Activated naive CD4-positive, alpha-beta T cell treated with anti-CD3 and anti-CD28 coated beads for 36 hours (primary cell): ENCODE measurements at places on chromosomes 13 and 19. TPM values are rescaled to one million over a fixed set of nuclear protein-coding genes. Genes with fewer than 3 reads are reported as not detected.
A peak's percentile ranks its signal among the peaks of the same experiment; 100 is the strongest.

DNA sequence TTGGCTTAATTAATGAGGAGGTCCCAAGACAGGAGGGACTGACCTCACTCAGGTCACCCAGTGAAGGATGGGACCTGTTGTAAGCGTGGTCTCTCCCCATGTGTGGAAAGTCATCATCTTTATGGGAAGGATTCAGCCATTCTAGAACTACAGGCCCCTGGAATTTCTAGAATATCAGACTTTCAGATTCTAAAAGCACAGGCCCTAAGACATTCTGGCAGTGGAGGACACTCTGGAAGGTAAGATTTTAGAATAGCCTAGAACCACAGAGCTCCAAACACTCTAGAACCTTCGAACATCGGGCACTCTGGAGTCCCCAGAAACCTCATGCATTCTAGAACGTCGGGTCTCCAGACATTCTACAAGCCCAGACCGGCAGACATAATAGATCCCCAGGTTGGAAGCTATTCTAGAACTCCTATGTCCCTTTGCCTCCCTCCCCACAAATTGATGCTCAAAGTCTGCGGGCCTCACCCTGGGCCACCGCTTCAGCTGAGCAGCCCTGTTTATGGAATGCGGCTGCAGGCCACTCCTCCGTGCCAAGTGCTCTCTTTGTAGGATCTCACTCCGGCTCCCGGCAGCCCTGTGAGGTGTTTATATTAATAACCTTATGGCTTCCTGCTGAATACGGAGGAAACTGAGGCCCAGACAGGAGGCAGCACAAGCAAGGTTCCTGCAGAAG is 1.9 kb upstream of the KLK15 start:
- no peak for DNase-seq
- peak overlapping the region; percentile 73 for H3K4me3 ChIP-seq
- no peak overlapping the region for H3K27ac ChIP-seq
- no peaks in the 10 kb centered on the region for H3K36me3 ChIP-seq
- H3K27me3 ChIP-seq = peaks cover 46% of the 10 kb centered on the region

DNA sequence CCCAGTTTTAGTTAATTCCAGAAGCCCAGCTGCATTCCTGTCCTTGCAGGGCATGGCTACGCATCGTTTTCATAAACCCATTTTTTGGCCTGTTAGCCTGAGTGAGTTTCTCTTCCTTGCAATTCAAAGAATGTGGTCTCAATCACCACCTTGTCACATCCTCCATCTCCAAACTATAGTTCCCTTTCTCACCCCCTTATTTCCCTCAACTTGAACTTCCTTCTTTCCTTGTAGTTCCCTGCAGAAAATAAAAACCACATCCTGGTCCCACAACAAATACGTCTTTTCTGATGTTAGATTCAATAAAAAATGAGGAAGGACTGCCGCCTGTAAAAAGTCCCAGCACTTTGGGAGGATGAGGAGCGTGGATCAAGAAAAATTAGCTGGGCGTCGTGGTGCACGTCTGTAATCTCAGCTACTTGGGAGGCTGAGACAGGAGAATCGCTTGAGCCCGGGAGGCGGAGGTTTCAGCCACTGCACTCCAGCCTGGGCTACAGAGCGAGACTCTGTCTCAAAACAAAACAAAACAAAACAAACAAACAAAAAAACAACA is 13.2 kb downstream of the ADGRE3 start:
- H3K4me3 ChIP-seq = no peak overlapping the region
- H3K36me3 ChIP-seq = no peaks in the 10 kb centered on the region
- H3K27me3 ChIP-seq = peaks cover 3% of the 10 kb centered on the region

- H3K4me1 ChIP-seq = peaks cover 6% of the 10 kb centered on the region
- no peak overlapping the region for H3K27ac ChIP-seq
- no peak for DNase-seq
- no peak overlapping the region for H3K4me3 ChIP-seq
These were observed 704.7 kb downstream of the DIAPH3 start for GRCh38 chr13:59458908-59459579.

GRCh38 chr13:41596190-41596589 is 138.8 kb downstream of the RGCC start:
- no peak overlapping the region for H3K4me3 ChIP-seq
- H3K36me3 ChIP-seq = peaks cover 17% of the 10 kb centered on the region
- H3K4me1 ChIP-seq = peaks cover 7% of the 10 kb centered on the region
- no peak for DNase-seq
- H3K27me3 ChIP-seq = no peaks in the 10 kb centered on the region

DNA sequence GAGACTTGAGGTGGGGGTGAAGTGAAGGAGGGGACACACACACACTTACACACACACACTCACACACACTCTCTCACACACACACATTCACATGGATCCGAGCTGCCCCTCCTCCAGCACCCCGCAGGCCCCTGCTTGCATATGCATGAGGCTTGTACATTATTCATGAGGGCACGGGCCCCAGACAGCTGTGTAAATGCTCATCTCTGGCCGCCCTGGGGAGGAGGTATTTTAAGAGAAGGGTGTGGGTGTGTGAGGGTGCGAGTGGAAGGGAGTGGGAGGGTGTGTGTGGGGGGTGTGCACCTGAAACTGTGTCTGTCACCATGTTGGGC is 2.4 kb downstream of the NCAN start:
- DNase-seq = no peak
- H3K27ac ChIP-seq = no peak overlapping the region
- no peaks in the 10 kb centered on the region for H3K36me3 ChIP-seq
- peaks cover 2% of the 10 kb centered on the region for H3K4me1 ChIP-seq
- peaks cover 41% of the 10 kb centered on the region for H3K27me3 ChIP-seq
- H3K4me3 ChIP-seq = no peak overlapping the region

- H3K36me3 ChIP-seq = no peaks in the 10 kb centered on the region
- peaks cover 4% of the 10 kb centered on the region for H3K4me1 ChIP-seq
- H3K27me3 ChIP-seq = no peaks in the 10 kb centered on the region
- no peak overlapping the region for H3K4me3 ChIP-seq
- H3K27ac ChIP-seq = no peak overlapping the region
These were observed 55.1 kb downstream of the LMO7 start for GRCh38 chr13:75691183-75691582.

DNA sequence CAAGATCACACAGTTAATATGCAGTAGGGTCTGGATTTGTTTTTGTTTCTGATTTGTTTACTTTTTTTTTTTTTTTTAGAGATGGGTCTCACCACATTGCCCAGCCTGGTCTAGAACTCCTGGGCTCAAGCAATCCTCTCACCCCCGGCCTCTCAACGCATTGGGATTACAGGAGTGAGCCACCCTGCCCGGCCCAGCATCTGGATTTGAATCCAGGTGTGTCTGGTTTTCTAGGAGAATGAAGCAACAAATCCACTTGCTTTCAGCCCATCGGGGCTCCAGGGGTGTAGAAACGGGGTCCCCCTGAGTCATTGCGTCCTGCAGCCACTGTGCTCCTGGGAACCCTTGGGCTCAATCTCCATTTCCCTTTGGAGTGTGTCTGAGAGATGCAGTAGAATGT is 6.6 kb downstream of the CACNG8 start:
- no peaks in the 10 kb centered on the region for H3K36me3 ChIP-seq
- peaks cover 33% of the 10 kb centered on the region for H3K27me3 ChIP-seq
- H3K27ac ChIP-seq = no peak overlapping the region
- DNase-seq = no peak

GRCh38 chr13:24264976-24265375 is 44.4 kb upstream of the C1QTNF9 start:
- H3K4me1 ChIP-seq = peaks cover 87% of the 10 kb centered on the region
- peak overlapping the region; percentile 98 for H3K27ac ChIP-seq
- no peaks in the 10 kb centered on the region for H3K27me3 ChIP-seq
- peak; percentile 94 for DNase-seq

- no peaks in the 10 kb centered on the region for H3K27me3 ChIP-seq
- no peak overlapping the region for H3K27ac ChIP-seq
- DNase-seq = no peak
These were observed 55.1 kb downstream of the RGCC start for GRCh38 chr13:41512441-41512840.

- no peak overlapping the region for H3K4me3 ChIP-seq
- no peaks in the 10 kb centered on the region for H3K36me3 ChIP-seq
- DNase-seq = no peak
These were observed 960.0 kb upstream of the PCDH20 start for GRCh38 chr13:62375653-62376052.

GRCh38 chr13:29922896-29923295 is 72.5 kb upstream of the UBL3 start:
- H3K27me3 ChIP-seq = no peaks in the 10 kb centered on the region
- peaks cover 19% of the 10 kb centered on the region for H3K4me1 ChIP-seq
- no peak overlapping the region for H3K27ac ChIP-seq
- H3K4me3 ChIP-seq = no peak overlapping the region

- H3K27ac ChIP-seq = no peak overlapping the region
- H3K36me3 ChIP-seq = no peaks in the 10 kb centered on the region
- H3K27me3 ChIP-seq = peaks cover 8% of the 10 kb centered on the region
- no peak for DNase-seq
These were observed 327.2 kb downstream of the LMO7 start for GRCh38 chr13:75963302-75963701.

DNA sequence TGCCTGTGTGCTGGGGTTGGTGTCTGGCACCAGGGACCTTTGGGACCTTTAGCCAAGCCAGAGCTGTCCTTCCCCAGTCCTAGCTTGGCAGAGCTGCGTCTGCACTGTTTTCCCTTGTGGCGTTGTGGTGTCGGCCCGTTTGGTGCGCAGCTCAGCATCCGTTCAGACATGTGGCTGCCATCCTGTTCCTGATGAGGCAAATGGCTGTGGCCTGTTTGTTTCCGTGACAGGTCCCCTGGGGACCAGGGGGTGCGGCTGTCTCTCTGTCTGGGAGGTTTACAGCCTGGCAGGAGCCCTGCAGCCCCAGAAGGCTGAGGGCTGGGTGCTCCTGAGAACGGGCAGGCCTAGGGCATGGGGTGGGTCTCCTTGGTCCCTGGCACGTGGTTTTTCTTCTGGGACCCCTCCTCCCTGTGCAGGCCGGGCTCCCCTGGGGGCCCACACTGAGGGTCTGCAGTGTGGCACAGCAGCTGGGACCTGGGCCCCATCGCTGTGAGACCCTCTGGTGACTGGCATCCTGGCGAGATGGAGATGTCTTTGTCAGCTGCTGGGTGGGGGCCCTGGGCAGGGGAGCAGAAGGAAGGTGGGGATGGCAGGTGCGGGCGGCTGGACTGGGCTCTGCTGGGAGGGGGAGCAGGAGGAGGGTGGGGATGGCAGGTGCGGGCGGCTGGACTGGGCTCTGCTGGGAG is 4.0 kb downstream of the SPPL2B start:
- H3K36me3 ChIP-seq = peaks cover 15% of the 10 kb centered on the region
- peak overlapping the region; percentile 34 for H3K4me3 ChIP-seq
- peak overlapping the region; percentile 82 for H3K27ac ChIP-seq
- DNase-seq = peak; percentile 75
- no peaks in the 10 kb centered on the region for H3K27me3 ChIP-seq

DNA sequence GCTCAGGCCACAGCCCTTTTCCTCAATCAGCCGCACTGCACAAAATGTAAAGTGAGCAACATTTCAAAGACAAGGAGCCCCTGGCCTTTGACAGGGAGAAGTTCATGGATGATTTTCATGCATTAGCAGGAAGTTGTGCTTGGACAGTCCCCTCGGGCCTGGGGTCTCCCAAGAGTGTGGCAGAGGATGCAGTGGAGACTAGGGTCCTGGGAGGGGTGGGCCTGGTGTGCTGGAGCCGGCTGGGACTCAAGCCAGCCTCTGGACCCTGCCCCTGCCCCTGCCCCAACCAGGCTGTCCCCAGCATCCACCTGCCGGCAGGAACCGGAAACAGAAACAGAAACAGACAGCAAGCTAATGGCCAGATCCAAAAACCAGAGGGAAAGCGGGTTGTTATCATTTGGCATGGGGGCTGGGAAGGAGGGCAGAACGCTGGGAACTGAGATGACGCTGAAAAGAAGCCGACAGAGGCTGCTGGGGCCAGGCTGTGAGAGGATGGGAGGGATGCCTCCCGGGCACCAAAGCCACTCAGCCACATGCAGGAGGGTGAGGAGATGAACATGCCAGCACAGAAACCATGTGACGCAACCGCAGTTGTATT is 2.3 kb downstream of the GAS6 start:
- DNase-seq = no peak
- H3K27me3 ChIP-seq = peaks cover 40% of the 10 kb centered on the region
- no peak overlapping the region for H3K27ac ChIP-seq
- no peak overlapping the region for H3K4me3 ChIP-seq
- H3K4me1 ChIP-seq = peaks cover 7% of the 10 kb centered on the region

The CGB5 gene
- total RNA-seq = not detected

The RNF17 gene
- total RNA-seq = not detected

The ADAT3 gene
- 3.0 TPM for total RNA-seq

The RASIP1 gene
- 0.17 TPM for total RNA-seq

The LILRB1 gene
- total RNA-seq = 0.36 TPM
